ENCODE measurements at places on chromosomes 13 and 19. TPM values are rescaled to one million over a fixed set of nuclear protein-coding genes. Genes with fewer than 3 reads are reported as not detected.

The ZNF575 gene
- not detected for total RNA-seq

- DNase-seq = no peak
Observed at GRCh38 chr19:29320086-29320485, 107.1 kb upstream of the UQCRFS1 start.

- DNase-seq = no peak
Observed at GRCh38 chr19:18751571-18751970, 39.5 kb downstream of the COMP start.

The ZNF723 gene
- not detected for total RNA-seq

The CRLF1 gene
- total RNA-seq = 13.9 TPM

DNA sequence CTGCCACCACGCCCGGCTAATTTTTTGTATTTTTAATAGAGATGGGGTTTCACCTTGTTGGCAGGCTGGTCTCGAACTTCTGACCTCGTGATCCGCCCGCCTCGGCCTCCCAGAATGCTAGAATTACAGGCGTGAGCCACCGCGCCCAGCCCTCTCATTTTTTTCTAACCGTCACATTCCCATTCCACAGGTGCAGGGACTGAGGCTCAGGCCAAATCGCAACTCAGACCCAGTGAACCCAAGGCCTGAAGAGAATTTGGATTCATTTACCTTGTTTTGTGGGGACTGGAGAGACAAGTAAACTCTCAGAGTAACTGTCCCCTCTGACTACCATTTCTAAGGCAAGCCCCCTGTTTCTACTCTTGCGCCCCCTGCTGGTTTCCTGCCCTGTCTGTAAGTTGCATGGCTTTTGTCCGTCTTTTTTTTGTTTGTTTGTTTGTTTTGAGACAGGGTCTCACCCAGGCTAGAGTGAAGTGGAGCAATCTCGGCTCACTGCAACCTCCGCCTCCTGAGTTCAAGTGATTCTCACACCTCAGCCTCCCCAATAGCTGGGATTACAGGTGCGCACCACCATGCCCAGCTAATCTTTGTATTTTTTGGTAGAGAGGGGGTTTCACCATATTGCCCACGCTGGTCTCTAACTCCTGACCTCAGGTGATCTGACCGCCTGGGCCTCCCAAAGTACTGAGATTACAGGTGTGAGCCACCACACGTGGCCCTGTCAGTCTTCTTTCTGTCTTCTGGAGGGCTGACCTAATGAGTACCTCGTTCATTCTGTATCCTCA is 2.3 kb upstream of the STRN4 start:
- peak; percentile 84 for DNase-seq
